T-helper 22 cell (primary cell): ENCODE measurements at places on chromosomes 11 and 22.

DNA sequence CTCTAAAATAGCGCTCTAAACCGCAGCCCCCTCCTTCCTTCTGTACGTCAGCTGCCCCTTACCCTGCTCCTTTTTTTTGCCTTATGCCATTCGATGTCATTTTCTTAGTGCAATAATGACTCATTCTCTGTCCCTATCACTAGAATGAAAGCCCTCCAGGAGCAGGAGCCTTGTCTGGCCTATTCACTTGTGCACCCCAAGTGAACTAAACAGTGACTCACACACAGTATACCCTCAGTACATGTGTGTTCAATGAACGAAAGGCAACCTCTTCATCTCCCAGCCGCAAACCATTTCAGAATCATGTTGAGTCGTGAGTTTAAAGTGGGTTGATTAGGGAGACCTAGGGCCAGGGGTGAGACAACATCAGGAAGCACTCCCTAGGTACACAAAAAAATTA lies 50.7 kb upstream of the SPATA19 start:
- DNase-seq, result no peak

DNA sequence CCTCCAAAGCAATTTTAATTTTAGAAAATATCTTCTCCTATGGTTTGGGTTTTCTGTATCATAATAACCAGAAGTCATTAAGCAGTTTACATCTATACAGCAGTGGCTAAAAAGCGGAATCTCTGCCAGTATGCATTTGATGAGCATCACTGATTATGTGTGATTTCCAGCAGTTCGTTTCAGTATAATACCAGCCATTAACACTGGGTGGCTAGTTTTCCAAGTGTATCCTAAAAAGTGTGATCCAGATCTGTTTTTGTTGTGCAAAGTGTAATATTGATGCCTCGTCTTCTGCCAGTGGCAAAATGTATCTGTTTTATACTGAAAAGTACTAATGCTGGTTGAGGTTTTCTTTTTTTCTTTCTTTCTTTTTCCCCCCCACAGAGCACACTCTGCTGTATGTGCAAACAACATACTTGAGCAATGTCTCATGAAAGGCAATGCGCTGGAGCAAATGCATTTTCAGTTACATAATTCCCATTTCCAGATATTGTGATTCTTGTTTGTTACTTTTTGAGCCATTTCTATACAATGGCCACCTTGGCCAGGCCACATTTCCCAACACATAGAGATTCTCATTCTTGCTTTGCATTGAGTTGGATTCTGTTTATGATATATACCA lies 64.2 kb downstream of the SLC36A4 start:
- DNase-seq, result no peak

DNA sequence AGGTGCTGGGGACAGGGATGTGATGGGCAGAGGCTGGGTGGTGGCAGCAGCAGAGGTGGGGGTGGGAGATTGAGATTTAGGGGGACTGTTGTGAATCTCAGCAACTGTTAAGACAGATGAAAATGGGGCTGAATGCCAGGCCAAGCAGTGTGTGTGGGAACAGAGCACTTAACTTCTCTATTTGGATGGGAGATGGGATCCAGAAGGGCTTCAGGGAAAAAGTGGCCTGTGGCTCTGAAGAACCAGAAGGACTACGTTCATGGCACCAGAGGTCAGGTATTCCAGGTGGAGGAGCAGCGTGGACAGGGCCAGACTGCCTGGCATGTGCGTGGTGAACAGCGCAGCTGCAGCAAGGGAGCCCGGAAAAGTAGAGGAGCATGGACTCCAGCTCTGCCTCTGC lies 82.6 kb upstream of the SYT13 start:
- no peak for DNase-seq

DNA sequence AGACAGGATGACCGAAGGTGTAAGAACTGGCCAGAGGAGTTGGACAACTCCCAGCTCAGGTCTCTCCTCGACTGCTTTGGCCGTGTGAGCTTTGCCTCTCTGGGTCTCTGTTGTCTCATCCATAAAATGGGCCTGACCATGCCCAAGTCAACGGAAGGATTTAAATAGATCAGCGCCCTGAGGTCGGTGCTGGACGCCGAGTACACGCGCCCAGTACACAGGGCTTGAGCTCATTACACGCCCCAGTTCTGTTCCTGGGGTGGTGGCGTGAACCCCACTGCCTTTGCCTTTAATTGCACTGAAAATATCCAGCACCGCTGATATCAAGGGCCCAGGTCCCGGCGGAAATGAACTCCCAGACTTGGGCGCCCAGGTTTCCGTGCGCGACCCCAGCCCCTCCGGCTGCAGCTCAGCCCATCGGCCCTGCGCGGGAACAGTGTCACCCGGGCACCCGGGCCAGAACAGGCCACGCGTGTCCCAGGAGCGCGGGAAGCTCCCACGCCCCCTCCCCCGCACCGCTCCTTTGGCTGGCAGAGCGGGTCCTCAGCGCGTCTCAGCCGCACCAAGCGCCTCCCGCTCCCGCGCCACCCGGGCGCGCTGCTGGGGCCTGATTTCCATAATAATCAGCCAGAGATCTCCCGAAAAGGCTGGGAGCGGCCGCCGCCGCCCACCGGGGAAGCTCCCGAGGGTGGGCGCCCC lies 42.2 kb downstream of the CYTH4 start:
- DNase-seq, result no peak
